ENCODE measurements at places on chromosomes 12 and 14.

GRCh38 chr12:33450480-33450879, 10.9 kb upstream of the SYT10 start:
- no peak for DNase-seq

DNA sequence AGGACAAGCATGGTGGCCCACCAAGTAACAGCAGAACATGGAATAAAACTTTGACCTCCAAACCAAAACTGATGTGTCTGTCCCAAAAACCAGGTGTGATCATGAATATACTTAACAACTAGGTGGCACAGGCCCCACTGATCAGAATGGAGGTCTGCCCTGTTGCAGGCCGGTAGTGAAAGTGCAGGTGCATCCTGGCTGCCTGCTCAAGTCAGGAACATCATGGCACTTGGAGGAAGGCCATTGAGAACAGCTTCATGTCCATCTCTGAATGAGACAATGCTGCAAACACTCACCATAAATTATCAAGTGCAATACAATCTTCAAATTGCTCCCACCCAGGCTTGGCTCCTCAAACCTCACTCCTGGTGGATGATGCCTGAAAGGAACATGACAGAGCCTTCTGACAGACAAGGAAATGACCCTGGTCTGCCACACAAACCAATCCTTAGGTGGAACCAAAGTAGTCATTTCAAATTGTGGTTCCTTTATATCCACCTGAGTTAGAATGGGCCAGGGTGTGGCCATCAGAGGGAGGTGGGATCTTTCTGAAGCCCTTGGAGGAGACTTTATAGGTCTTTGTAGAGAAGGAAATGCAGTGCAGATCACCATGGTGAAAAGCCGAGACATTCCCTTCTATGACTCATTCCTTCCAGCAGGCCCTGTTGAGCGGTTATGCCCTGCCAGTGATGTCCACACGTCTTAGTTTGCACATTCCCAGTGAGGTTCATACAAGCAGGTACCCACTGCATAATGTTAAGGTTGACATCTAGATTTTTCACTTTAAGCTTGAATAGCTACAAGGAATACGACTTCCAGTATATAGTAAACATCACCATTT, 36.0 kb downstream of the EGLN3 start:
- DNase-seq, result peak; percentile 12

GRCh38 chr14:89155491-89155890, 261.5 kb downstream of the FOXN3 start:
- no peak for DNase-seq

DNA sequence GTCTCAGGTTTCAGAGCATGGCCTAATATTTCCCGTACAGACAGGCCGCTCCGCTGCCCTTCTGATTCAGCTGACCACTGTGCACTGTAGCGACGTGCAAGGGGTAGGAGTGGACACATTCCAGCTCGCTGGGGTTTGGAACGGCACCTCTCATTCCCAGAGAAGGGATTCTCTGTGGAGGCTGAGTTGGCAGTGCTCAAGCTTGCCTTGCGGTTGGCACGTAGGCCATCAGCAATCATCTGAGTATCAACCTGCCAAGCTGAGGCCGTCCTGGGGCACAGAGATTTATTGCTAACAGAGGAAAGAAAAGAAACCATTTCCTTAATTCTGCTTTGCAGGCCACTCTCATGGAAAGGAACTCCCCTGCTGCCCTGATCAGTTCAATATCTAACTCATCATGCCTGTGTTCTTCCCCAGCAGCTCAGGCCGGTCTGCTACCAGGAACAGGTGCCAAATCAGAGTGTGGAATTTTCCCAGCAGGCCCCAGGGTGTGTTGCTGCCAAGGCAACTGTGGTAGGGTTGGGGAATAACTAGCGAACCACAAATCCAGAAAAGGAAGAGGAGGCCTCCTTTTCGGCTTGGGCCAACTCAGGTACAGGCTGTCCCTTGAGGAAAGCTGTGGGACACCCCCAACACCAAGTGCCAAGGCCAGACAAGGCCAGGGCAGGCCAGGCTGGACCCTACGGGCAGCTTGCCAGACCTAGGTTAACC, 92.5 kb downstream of the SSPN start:
- no peak for DNase-seq

DNA sequence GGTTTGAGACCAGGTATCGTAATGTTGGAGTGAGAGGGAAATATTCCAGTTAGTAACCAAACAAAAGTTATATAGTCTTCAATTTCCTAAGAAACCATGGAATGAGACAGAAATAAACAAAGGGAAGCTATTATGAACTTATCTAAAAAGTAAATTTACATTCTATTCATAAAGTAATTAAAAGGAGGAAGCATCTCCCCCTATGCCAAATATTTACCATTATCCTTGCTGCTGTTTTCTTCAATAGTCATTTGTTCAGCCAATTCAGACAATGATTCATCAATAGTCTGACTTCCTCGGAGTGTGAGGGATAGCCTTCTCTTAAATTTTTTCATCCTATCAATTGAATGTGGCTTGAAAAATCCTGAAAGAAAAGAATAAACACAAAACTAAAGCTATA, 65.7 kb downstream of the CDK17 start:
- no peak for DNase-seq

All from T1000 (cell line).